ENCODE measurements at places on chromosomes 2 and 18.

DNA sequence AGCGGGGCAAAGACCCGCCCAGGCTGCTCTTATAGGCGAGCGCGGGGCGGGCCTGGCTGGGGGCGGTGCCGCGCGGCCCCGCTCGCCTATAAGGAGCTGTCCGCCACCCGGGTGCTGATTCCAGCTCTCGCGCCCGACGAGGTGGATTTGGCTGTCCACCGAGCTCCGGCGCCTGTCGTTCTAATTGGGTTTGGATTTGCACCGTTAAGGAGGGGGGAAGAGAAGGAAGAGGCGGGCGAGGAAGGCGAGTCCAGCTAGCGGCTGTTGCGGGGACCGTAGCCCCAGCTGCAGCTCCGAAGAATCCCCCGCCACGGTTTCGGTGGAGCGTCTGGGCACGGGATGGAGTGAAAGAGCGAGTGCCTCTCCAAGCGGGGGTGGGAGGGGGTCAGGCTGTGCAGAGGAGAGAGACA is at the start of gene CNTNAP5:
CNTNAP5 (plus strand) TSS at position 117 of the 410 bp plus-strand sequence. CDS start 364 bp downstream, outside the sequence.
- DNase-seq = peak; percentile 83

- no peak for DNase-seq
These were observed 20.2 kb downstream of the SCG2 start for GRCh38 chr2:223582001-223582400.

- no peak for DNase-seq
These were observed 28.0 kb downstream of the ANKRD29 start for GRCh38 chr18:23634692-23635091.

DNA sequence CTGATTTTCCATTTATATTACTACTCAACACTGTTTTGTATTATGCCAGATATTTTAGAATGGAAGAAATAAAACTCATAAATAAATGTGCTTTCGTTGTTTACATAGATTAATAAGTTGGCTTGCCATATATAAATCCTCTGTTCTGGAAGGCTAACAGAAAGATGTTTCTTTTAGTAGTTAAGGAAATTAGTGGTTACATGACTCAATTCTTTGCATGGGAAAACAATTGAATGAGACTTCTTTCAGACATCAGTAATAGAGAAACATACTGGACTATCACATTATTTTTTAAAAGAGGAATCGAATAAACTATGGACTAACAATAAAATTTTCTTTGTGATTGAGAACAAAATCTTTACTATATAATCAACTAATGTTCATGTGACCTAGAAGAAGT is 336.5 kb downstream of the KCNS3 start:
- no peak for DNase-seq

- no peak for DNase-seq
These were observed 4.5 kb downstream of the ATIC start for GRCh38 chr2:215316336-215316735.

- DNase-seq = no peak
These were observed 127.2 kb downstream of the FAM161A start for GRCh38 chr2:61726456-61727209.

GRCh38 chr2:66030553-66030952 is 404.4 kb upstream of the MEIS1 start:
- no peak for DNase-seq

DNA sequence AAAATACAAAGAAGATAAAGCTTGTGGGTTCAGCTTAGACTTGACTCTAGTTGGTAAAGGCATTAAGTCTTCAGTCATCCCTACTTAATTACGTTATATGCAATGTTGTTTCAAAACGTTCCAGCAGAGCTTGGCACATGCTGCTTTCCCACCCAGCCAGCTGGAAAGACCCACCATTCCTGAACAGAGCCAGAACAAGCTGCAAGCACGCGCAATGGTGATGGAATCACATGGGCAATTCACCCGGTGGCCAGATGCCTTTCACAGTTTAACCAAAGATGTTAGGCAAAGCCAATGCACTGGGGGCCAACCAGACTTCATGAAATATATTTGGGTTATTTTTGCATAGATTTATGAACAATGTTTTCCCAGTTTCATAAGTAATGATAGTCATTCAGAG is 123.4 kb upstream of the CDH20 start:
- DNase-seq = no peak

GRCh38 chr2:216501854-216502253 is 3.2 kb downstream of the RPL37A start:
- DNase-seq = no peak

GRCh38 chr2:176500901-176501300 is 231.7 kb downstream of the MTX2 start:
- DNase-seq = no peak

DNA sequence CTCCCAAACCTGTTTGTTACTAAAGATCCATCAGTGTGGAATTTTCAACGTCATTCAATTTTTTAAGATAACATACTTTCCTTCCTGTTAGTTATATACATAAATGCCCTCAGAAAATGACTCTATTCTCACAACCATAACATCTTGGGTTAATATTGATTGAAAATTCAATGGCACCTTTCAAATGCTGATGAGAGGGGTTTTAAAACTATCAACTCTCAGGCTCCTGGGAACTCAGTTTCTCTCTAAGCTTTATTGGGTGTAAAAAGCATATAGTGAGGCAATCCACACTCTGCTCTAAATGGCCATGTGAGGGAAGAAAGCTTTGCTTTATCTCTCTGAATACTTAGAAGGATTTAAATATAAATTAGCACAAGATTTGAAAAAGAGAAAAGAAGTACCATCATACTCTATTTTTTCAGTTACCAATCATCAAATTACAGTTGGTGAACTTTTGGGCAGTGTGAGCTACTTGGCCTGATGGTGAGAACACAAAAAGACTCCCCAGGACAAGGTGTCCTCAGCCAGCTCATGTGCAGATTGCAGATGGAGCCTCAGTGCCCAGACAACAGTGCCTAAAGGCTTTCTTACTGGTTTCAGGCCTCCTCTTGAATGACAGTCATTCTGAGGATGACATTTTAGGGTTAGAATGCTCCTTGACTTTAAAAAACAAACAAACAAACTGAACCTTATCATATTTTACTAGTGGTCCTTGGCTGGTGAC is 24.6 kb upstream of the CERS6 start:
- DNase-seq = no peak

GRCh38 chr18:39741755-39742466 is 2176.3 kb upstream of the CELF4 start:
- no peak for DNase-seq

DNA sequence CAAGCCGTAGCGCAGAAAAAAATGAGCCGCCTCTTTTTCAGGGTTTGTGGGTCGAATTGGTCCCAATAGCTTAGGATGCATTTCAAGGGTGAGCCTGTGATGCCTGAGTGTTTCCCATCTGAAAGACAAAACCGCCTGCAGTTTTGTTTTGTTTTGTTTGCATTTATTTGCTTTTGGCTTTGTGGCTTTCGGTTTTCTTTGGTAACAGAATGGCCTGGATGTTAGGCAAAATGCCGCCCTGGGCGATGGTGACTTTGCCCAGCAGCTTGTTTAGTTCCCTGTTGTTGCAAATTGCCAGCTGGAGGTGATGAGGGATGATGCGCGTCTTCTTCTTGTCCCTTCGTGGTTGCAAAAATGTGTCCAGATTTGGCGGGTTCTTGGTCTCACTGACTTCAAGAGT is 109.4 kb downstream of the LTBP1 start:
- DNase-seq = no peak

- DNase-seq = no peak
These were observed 408.6 kb downstream of the MTX2 start for GRCh38 chr2:176677746-176678265.

DNA sequence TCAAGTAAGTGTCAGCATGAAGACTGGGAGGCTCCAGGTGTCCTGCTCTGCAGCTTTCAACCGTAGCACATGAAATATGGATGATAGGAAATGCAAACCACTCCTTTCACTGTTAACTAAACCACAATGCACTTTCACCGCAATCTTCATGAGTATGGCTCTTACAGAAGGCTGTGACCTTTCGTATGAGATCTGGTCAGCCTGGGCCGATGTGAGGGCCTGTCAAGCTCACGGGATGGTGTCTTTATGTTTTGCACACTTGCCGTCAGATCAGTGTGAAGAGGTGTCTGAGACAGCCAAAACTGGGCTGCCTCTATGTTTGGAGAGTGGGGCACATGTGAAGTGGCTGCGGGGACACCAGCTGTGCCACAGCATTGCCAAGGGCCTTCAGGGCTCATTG is 62.8 kb upstream of the AFF3 start:
- DNase-seq = no peak

- no peak for DNase-seq
These were observed 79.4 kb upstream of the STAM2 start for GRCh38 chr2:152254976-152255375.

DNA sequence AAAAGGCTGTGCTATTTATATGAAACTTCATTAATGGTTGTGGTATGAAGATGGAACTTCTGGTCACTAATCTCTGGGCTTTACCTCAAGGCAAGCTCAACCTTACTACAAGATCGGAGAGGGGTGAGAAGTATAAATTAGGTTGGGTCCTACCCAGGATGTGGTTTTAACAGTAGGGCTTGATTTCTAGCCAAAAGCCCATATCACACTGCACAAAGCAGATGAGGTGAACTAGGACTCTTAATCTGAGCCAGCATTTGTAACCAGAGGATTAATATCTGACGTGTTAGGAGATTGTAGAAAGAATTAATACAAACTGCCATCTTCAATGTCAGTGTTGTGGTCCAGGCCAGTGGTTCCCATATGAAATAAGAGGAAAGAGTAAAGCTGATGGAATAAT is 86.4 kb upstream of the RGPD4 start:
- DNase-seq = peak; percentile 93

GRCh38 chr2:239727776-239728600 is 297.2 kb downstream of the NDUFA10 start:
- no peak for DNase-seq

- DNase-seq = no peak
These were observed 61.0 kb downstream of the TSPYL6 start for GRCh38 chr2:54194761-54195750.

All from hematopoietic multipotent progenitor cell treated with erythropoietin and hydrocortisone succinate and interleukin-3 and kit ligand, for 6 days (in vitro differentiated cells).